Neural crest cell (in vitro differentiated cells): ENCODE measurements at places on chromosomes 16 and 17. TPM values are rescaled to one million over a fixed set of nuclear protein-coding genes. Genes with fewer than 3 reads are reported as not detected.

- no peaks in the 10 kb centered on the region for H3K27me3 ChIP-seq
- no peaks in the 10 kb centered on the region for H3K36me3 ChIP-seq
- no peak overlapping the region for H3K27ac ChIP-seq
- H3K4me1 ChIP-seq, result no peaks in the 10 kb centered on the region
Observed at GRCh38 chr17:67628580-67629013, 89.1 kb upstream of the NOL11 start.

DNA sequence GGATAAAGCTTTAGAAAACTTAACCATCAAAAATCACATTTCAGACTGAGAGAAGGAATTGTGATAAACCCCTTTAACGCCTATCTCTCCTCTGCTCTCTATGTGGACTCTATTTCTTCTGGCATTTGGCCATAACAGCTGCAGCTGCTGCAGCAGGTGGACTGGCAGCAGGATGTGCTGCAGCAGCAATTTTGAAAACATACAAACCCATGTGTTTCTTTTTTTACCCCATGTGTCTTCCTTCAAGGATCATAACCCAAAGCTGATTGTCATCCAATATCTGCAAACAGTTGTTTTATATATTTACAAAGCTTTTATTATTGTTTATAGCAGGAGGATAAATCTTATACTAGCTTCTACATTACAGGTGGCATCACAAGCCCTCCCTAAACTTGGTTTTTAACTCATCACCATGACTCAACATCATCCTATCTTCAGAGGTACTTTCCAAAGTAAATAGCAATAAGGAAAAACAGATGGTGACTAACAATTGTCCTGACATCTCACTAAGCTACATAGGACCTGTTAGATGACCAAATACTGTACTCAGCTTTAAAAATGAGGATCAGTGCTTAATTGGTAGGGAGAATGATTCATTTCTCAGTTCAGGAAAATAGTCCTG, 14.5 kb upstream of the KRTAP9-2 start:
- H3K36me3 ChIP-seq, result no peaks in the 10 kb centered on the region
- no peak overlapping the region for H3K27ac ChIP-seq
- no peaks in the 10 kb centered on the region for H3K4me1 ChIP-seq
- peaks cover 57% of the 10 kb centered on the region for H3K27me3 ChIP-seq
- no peak overlapping the region for H3K4me3 ChIP-seq

Gene CDYL2
- 4.5 and 5.2 TPM in 2 replicates for total RNA-seq

Gene NPIPA8
- 0.65 and 0.68 TPM in 2 replicates for total RNA-seq

- no peak overlapping the region for H3K27ac ChIP-seq
- H3K36me3 ChIP-seq, result no peaks in the 10 kb centered on the region
- DNase-seq, result no peak
- no peaks in the 10 kb centered on the region for H3K27me3 ChIP-seq
- no peak overlapping the region for H3K4me3 ChIP-seq
Observed at GRCh38 chr17:8868529-8868951, 1.1 kb upstream of the PIK3R6 start.

- no peaks in the 10 kb centered on the region for H3K27me3 ChIP-seq
- no peak overlapping the region for H3K4me3 ChIP-seq
Observed at GRCh38 chr17:13212860-13213259, 195.0 kb upstream of the ELAC2 start.

- H3K4me3 ChIP-seq, result peak overlapping the region; percentile 95
- peak overlapping the region; percentile 99 for H3K27ac ChIP-seq
- DNase-seq, result peak; percentile 47
- peaks cover 58% of the 10 kb centered on the region for H3K4me1 ChIP-seq
- peaks cover 6% of the 10 kb centered on the region for H3K36me3 ChIP-seq
Observed at GRCh38 chr17:7440834-7441195, 1.5 kb downstream of the FGF11 start.

GRCh38 chr17:40111221-40112128, 10.3 kb upstream of the MSL1 start:
- H3K4me1 ChIP-seq, result peaks cover 73% of the 10 kb centered on the region
- DNase-seq, result peak; percentile 64
- H3K4me3 ChIP-seq, result peak overlapping the region; percentile 14
- H3K36me3 ChIP-seq, result no peaks in the 10 kb centered on the region

Gene PRCD
- total RNA-seq, result 0.41 and 0.75 TPM in 2 replicates

DNA sequence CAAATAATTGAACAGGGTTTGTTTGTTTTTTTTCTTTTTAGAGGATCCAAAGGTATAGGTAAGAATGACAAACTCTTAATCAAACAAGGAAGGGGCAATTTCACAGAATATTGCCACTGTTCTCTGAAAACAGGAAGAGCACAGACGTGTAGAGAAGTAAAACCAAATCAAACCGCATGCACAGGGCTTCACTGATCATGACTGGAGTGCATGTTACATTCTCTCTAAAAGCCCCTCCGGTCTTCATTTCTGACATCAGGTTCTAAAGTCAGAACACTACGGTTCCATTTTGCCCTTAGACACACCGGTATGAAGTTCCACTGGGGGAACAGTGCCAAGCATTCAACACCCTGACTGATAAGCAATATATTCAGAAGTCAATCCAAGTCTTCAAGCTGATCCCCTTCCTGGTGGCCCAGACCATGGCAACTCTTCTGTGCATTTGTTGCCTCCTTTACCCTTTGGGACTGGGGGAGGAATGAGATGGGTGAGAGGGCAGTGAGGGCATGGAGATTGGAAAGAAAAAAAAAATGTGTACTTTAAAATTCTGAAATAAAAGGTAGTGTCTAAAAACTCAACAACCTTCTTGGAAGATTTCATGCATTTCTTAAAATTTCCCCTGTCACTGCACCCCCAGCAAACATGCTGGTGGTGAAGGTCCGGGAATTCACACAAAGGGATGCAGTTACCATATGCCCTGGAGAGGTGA, 1.4 kb downstream of the MMD start:
- no peak for DNase-seq
- H3K4me3 ChIP-seq, result peak overlapping the region; percentile 93
- H3K27ac ChIP-seq, result peak overlapping the region; percentile 94

Gene NPW
- 0.82 and 1.3 TPM in 2 replicates for total RNA-seq

DNA sequence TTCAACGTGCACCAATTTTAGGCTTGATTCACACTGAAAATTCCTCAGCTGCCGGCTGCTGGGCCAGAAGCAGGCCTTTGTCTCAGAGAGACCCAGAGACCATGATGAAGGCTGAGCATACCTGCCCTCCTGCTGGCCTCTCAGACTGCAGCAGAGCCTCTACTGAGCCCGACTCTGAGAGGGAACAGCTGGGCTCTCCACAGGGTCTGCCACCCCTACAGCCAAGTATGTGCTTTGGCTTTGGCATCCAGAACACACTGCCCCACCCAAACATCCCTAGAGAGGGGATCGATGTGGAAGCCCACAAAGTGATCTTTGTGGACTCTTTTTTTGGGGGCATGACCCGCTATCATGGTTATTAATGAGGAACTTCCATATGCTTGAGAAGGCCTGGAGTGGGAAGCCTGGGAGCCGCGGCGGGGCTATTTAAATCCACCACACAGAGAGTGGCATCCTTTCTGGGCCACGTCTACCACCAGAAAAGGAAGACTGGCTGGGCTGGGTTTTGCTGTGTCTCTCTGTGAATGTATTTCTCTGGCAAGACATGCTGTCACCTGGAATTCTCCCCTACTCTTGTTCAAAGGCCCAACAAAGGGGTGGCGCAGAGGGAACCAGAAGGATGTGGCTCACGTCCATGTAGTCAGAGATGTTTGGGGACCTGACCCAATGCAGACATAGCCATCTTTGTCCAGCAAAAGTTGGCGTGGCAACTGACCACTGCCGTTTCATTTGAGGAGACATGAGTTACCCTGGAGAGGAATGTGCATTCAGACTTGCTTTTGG, 69.3 kb downstream of the GNAO1 start:
- H3K27me3 ChIP-seq, result peaks cover 4% of the 10 kb centered on the region
- H3K4me1 ChIP-seq, result peaks cover 44% of the 10 kb centered on the region
- H3K27ac ChIP-seq, result no peak overlapping the region
- no peak overlapping the region for H3K4me3 ChIP-seq

DNA sequence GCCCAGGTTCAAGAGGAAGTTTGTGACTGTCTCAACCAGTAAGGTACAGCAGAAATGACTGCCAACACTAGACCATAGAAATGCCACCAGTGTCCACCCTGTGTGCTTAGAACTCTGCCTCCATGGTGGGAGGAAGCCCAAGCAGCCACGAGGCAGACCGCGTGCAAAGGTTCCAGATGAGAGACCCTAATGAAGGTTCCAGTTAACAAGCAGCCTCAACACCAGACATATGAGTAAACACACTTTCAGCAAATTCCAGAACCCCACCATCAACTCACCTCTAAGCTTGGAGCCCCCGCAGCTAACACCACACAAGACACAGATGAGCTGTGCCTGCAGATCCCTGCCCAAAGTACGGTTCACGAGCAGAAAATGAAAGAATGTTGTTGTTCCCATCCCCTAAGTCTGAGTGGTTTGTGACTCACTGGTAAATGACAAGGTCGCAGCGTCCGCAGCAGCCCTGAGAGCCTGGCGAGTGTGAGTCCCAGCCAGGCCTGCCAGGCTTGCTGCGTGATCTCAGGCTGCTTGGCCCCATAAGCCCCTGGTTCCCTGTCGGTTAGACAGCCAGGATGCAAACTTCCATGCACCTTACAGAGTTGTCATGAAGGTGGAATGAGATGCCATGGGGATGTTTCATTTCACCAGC, 193.7 kb downstream of the C16orf95 start:
- H3K4me3 ChIP-seq, result no peak overlapping the region
- DNase-seq, result no peak
- peaks cover 31% of the 10 kb centered on the region for H3K4me1 ChIP-seq
